Ovary (tissue), 10 donors: ENCODE measurements at places on chromosomes 4 and X.

GRCh38 chrX:21986596-21986995, 45.5 kb upstream of the PHEX start:
- no peak for DNase-seq

GRCh38 chr4:38090455-38091246, 130.5 kb downstream of the PTTG2 start:
- DNase-seq = no peak

DNA sequence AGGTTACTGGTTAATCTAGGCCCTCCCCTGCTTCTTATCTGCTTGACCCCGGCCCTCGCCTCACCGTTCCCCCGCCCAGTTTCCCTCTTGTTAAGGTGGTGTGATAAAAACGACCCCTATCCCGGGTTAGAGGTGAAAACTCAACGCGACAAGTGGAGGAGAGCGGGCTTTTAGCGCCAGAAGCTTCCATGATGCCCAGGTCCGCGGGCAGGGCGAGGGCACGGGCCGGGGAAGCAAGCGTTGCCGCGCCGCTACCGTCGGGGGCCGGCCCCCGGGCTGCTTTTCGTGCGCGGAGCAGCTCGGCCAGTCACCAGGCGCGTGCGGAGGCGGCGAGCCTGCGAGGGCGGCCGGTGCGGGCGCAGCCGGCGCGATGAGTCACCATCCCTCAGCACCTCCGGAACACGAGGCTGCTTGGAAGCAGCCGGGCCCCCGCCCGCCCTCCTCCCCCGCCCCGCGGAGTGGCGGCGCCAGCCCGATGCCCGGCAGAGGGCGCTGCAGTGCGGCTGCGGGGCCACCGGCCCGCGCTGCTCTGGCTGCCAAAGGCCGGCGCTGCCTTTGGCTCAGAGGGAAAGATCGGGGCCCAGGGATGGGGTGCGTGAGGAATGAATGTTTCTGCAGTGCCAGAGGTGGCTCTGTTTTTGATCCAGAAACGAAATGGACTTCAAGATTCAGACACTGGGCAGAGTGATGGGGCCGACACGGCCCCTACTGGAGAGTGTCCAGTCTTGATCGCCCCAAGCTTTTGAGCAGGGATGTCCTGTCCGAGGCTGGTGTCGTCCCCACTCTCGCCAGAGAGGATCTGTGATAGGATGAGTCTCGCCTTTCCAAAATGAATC, 107.8 kb downstream of the NHSL2 start:
- peak; percentile 87 for DNase-seq

DNA sequence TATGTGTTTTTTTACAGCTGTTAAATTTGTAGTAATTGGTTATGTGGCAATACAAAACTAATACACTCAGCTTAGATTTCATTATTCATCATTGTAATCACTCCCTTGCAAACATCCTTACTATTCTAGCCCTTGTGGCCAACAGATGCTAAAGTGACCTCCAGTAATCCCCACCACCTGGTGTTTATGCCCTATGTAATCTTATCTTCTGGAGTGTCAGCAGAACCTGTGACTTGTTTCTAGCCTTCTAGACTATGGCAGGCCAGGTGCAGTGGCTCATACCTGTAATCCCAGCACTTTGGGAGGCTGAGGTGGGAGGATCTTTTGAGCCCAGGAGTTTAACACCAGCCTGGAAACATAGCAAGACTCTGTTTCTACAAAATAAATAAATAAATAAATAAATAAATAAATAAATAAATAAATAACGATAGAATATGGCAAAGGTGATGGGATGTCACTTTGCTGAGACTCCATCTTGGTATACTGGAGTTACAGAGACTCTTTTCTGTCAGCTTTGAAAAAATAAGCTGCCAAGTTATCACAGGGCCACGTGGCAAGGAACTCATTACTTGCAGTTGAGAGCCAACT, 12.3 kb upstream of the TSR2 start:
- DNase-seq = no peak

GRCh38 chrX:30577362-30577991, at the start of gene TASL:
Gene TASL (minus strand): TSS chrX:30577766. CDS start chrX:30560355, 17,411 bp downstream.
- no peak for DNase-seq

- no peak for DNase-seq
Measured at GRCh38 chr4:58064653-58065052, 954.5 kb upstream of the IGFBP7 start.

GRCh38 chrX:150499240-150499639, 69.2 kb upstream of the MTM1 start:
- DNase-seq = no peak

GRCh38 chr4:87079967-87080366, 140.5 kb downstream of the KLHL8 start:
- no peak for DNase-seq

DNA sequence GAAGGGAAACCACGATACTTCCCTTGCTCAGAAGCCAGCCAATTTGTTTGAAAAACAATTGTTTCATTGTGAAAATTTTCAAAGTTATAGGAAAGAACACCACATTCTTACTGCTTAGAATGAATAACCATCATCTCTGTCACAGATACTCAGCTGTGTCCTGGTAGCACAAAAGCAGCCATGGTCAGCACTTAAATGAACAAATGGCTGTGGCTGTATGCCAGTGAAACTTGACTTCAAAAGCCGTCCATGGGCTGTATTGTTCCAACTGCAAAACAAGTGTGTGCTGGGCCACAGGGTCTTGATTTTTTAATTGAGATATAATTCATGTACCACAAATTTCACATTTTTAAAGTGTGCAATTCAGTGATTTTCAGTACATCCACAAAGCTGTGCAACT, 19.6 kb downstream of the NSDHL start:
- DNase-seq = no peak

DNA sequence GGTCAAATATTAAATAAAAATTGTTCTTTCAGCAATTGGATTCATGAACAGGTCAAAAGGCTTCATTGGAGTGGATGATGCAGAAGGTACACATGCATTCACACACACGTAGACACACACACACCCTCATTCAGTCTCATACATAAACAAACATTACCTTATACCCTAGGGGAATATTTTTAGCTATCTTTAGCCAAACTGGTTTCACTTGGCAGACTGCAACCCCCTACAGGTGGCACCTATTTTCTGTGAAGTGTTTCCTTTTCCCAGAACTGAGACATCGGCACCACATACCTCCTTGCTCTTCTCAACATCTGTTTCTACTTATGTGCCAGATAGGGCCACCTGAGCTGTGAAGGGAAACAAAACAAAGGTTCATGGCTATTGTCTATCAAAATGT, 18.5 kb upstream of the KDR start:
- DNase-seq = no peak

DNA sequence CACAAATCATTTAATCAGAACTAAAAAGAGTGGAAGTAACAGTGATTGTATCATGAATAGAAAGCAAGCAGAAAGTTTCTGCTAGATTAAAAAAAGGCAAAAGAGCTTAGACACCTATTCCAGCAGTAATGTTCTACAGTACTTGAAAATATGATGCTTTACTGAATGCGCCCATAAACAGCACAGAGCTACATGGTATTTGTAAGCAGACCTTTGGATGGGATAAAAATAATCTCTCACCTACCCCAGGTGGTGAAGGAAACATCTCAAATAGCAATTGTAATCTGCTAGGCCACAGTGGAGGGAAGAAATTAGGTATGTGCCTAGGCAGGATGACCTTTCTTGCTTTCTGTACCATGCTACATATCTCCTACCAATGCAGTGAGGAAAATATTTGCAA, 280.9 kb upstream of the PRKX start:
- no peak for DNase-seq

- DNase-seq = no peak
Measured at GRCh38 chr4:94334476-94334875, 8.2 kb downstream of the HPGDS start.

GRCh38 chr4:69742596-69742995, 17.8 kb downstream of the SULT1B1 start:
- DNase-seq = no peak

GRCh38 chr4:98779088-98779487, 120.7 kb upstream of the TSPAN5 start:
- DNase-seq = no peak

DNA sequence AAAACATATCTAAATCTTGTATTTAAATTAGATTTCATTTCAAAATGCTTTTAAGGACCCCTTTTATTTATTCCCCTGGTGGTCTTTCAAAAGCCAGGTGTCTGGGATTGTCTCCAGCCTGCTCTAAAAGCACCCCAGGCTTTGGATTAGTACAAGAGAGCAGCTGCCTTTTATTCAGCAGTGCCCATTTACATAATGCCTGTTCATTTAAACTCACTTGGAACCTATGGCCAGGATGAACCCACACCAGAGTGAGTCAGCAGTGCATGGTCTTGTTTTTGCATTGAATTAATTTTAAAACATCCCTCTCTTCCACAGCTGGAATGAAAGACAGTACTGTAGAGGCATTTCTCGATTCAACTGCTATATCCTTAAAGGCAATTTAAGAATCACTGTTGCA, 64.1 kb upstream of the TENM3 start:
- no peak for DNase-seq

- no peak for DNase-seq
Measured at GRCh38 chr4:8169763-8170162, 11.2 kb upstream of the ABLIM2 start.

- peak; percentile 61 for DNase-seq
Measured at GRCh38 chr4:121070696-121071639, 1.4 kb downstream of the NDNF start.
